ENCODE measurements at places on chromosomes 4 and X. TPM values are rescaled to one million over a fixed set of nuclear protein-coding genes. Genes with fewer than 3 reads are reported as not detected.

TEX11 gene
- total RNA-seq = not detected

DUSP21 gene
- not detected for total RNA-seq

IL1RAPL1 gene
- total RNA-seq = 0.38 TPM

COL25A1 gene
- not detected for total RNA-seq

FGF5 gene
- 15.5 TPM for total RNA-seq

RHOH gene
- total RNA-seq = not detected

KLHL4 gene
- total RNA-seq = 0.11 TPM

HHIP gene
- under 0.01 TPM for total RNA-seq

NDST4 gene
- total RNA-seq = not detected

C4orf51 gene
- not detected for total RNA-seq

C1QTNF7 gene
- not detected for total RNA-seq

PRRG1 gene
- total RNA-seq = 9.2 TPM

CXCL6 gene
- total RNA-seq = 8.1 TPM

CLGN gene
- 0.63 TPM for total RNA-seq

LINC00632 gene
- 20.6 TPM for total RNA-seq

CCNQ gene
- 45.5 TPM for total RNA-seq

LRP2BP gene
- total RNA-seq = not detected

SPARCL1 gene
- total RNA-seq = not detected

ZNF674 gene
- total RNA-seq = 2.8 TPM

BEX1 gene
- 73.0 TPM for total RNA-seq

BRS3 gene
- total RNA-seq = not detected

GPC4 gene
- 1.9 TPM for total RNA-seq

KCNE5 gene
- not detected for total RNA-seq

TACR3 gene
- not detected for total RNA-seq

GRIA3 gene
- 36.0 TPM for total RNA-seq

ELOVL6 gene
- total RNA-seq = 8.0 TPM

BMPR1B gene
- 0.76 TPM for total RNA-seq

RPS6KA3 gene
- total RNA-seq = 33.8 TPM

TGIF2LX gene
- total RNA-seq = not detected

MAGEA3 gene
- not detected for total RNA-seq

All from GM23248 (cell line).